ENCODE measurements at places on chromosomes 4 and X.

DNA sequence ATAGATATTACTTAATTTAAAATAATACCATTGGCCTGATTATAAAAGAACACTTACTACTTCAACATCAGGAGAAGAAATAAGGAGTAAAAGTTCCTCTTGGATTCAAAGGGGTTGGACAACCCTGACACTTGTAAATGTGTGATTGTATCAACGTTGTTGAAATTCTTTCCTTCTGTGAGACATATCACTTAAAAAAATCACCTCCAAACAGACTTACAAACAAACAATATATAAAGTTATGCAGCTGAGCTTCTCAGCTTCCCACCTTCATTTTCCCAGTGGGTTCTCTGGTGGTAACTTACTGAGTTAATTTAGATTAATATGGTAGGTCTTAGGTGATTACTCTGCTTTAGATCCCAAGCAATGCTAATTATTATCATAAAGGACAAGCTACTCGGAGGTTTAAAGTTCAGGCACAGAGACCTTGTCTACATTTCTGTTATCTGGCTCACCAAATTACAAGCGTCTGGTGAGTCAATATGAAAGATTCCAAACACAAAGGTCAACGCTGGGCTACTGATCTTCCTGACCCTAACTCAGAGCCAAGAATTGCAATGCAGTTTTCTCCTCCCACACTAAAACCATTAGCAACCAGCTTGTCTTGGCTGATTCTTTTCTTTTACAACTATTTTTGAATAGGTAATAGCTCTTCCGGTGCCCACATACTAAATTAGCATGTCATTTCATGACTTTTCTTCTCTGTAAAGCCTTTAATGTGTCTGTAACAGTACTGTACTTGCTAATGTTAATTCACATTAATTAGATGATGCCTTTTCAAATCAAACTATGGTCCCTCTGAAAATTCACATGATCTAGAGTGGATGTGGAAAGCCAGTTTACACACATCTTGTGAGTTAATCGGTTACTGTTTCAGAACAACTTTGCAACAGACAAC lies 157.6 kb downstream of the RASL11B start:
- no peak for DNase-seq

GRCh38 chrX:19870710-19871490 lies 16.5 kb downstream of the SH3KBP1 start:
- DNase-seq, result no peak

GRCh38 chr4:148238811-148239493 lies 203.3 kb downstream of the NR3C2 start:
- no peak for DNase-seq

- DNase-seq, result no peak
These were observed 50.7 kb downstream of the UBE2NL start for GRCh38 chrX:143934542-143934941.

GRCh38 chrX:129495900-129496299 lies 27.4 kb downstream of the SMARCA1 start:
- no peak for DNase-seq

GRCh38 chr4:119894650-119895208 lies 171.9 kb downstream of the MAD2L1 start:
- no peak for DNase-seq

GRCh38 chr4:16916031-16916430 lies 17.6 kb upstream of the LDB2 start:
- DNase-seq, result no peak

GRCh38 chr4:177308125-177308524 lies 1.5 kb upstream of the NEIL3 start:
- DNase-seq, result no peak
